ENCODE measurements at places on chromosomes 7 and 10. TPM values are rescaled to one million over a fixed set of nuclear protein-coding genes. Genes with fewer than 3 reads are reported as not detected.

DNA sequence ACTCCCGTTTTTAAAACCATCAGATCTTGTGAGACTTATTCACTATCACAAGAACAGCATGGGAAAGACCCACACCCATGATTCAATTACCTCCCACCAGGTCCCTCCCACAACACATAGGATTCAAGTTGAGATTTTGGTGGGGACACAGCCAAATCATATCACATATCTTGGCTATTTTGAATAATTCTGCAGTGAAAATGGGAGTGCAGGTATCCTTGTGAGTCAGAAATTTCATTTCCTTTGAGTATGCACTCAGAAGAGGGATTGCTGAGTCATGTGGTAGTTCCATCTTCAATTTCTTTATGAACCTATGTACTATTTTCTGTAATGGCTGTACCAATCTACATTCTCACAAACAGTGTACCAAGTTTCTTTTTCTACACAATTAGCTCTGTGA is 125.8 kb downstream of the ANKRD7 start:
- H3K4me1 ChIP-seq, result no peaks in the 10 kb centered on the region
- H3K36me3 ChIP-seq, result no peaks in the 10 kb centered on the region
- H3K27ac ChIP-seq, result no peak overlapping the region
- no peaks in the 10 kb centered on the region for H3K27me3 ChIP-seq
- H3K4me3 ChIP-seq, result no peak overlapping the region
- no peak for DNase-seq

GRCh38 chr7:16559497-16560179 is 33.0 kb downstream of the LRRC72 start:
- no peak overlapping the region for H3K27ac ChIP-seq
- H3K4me3 ChIP-seq, result no peak overlapping the region
- no peaks in the 10 kb centered on the region for H3K27me3 ChIP-seq

DNA sequence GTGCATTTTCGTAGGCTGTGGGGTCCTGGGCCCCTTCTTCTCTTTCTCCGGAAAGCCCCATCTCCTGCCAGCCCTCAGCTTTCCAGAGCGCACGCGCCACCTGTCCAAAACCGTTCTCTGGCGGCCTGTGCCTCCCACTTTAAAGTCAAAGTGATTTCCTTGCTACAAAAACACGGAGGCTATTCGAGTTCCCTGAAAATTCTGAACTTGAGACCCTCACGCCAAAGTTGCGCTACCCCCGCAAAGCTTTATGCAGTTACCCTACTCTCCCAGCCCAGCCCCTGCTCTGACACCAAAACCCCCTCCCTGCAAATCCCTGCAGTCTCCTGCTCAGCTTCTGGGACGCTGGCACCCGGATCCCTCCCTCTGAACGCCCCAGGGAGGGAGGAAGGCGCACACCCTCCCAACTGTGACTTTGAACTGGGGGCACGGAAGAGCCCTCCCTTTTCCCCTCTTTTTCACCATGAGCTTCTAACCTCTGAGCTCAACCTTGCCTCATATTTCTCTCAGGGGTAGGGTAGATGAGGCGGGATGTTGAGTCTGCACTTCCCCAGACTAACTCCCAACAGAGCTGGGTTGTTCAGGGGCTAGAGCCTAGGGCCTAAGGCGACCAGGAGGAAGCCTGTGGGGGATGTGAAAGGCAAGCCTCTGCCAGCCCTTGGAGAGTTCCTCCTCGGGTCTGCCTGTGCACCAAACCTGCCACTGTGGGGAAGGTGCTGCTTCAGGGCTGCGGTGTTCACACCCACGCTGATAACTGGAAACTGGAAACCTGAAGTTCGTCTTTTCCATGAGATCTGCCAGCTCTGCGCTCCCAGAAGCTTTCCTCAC is 2.7 kb upstream of the PAX4 start:
- H3K36me3 ChIP-seq, result no peaks in the 10 kb centered on the region
- H3K27me3 ChIP-seq, result peaks cover 88% of the 10 kb centered on the region
- DNase-seq, result no peak
- peak overlapping the region; percentile 64 for H3K4me3 ChIP-seq
- peaks cover 7% of the 10 kb centered on the region for H3K4me1 ChIP-seq

DNA sequence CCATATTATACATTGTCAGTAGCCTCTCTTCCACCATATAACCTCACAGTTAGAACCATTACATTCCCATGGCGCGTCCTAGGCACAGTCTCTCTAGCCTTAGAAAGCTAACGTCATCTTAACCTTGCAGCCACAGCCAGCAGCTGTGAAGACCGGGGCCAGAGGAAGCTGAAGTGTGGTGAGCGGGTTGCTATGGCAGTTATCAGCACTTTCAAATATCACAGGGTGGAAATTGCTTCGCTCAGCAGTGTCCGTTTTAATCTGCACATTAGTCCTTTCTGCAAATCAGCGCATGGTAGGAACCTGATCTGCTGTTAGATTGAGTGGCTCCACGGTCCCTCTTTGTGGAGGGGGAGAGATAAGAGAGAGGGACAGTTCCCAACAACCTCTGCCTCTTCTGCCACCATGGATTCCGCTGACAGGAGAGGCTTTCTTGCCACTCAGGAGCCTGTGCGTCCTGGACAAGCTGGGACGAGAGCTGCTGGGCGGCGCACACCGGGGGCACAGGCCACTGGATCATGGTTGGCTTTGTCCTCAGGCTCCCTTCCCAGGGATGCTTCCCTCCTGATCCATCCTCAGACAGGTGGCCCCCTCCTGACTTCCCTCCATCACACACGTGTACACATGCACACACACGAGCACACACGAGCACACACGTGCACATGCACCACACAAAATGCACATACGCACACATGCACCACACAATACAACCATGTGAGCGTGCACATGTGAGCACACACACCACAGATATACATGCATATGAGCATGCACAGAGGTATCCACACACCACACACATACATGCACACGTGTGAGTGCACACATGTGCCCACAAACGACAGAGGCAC is 93.8 kb downstream of the WDR37 start:
- H3K36me3 ChIP-seq, result no peaks in the 10 kb centered on the region
- H3K4me1 ChIP-seq, result peaks cover 10% of the 10 kb centered on the region
- peak; percentile 31 for DNase-seq
- peaks cover 8% of the 10 kb centered on the region for H3K27me3 ChIP-seq
- H3K27ac ChIP-seq, result no peak overlapping the region

GRCh38 chr10:128851726-128852125 is 615.3 kb upstream of the MGMT start:
- H3K4me3 ChIP-seq, result no peak overlapping the region
- no peak for DNase-seq
- peaks cover 18% of the 10 kb centered on the region for H3K27me3 ChIP-seq
- H3K4me1 ChIP-seq, result peaks cover 22% of the 10 kb centered on the region
- H3K36me3 ChIP-seq, result no peaks in the 10 kb centered on the region

DNA sequence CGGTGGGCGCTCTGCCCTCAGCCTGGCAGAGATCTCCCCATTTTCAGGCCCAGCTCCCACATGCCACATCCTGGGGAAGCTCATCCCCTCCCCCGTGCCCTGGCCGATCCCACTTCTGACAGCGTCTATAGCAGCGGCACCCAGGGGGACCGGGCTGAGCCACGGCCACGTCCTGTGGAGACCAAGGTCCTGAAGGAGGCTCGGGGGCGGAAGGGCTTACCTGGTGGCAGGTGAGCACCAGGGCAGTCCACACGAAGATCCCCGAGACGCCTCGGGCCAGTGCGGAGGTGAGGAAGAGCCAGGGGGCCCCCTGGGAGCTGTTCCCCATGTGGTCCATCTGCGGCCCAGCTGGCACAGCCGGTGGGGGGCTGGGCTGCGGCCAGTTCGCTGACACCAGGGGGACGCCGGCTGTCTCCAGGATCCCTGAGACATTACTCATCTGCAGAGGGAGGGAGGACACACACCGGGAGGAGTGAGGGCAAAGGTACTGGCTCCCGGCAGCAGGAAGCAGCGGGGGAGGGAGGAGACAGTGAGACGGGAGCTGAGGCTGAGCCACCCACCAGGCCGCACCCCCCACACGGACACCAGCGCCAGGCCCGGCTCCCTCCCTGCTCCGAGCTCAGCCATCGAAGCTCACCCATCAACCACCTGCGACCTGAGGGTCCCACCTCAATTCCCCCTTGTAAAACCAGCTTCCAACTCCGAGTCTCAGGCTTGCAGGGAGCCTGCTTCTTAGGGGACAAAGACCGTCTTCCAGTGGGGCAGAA is 776 bp downstream of the TMEM184A start:
- peak overlapping the region; percentile 85 for H3K27ac ChIP-seq
- H3K36me3 ChIP-seq, result no peaks in the 10 kb centered on the region
- peaks cover 5% of the 10 kb centered on the region for H3K4me1 ChIP-seq

- no peaks in the 10 kb centered on the region for H3K27me3 ChIP-seq
- H3K4me1 ChIP-seq, result peaks cover 3% of the 10 kb centered on the region
- no peak for DNase-seq
- no peak overlapping the region for H3K27ac ChIP-seq
Measured at GRCh38 chr10:4488904-4489303, 337.1 kb upstream of the AKR1E2 start.

DNA sequence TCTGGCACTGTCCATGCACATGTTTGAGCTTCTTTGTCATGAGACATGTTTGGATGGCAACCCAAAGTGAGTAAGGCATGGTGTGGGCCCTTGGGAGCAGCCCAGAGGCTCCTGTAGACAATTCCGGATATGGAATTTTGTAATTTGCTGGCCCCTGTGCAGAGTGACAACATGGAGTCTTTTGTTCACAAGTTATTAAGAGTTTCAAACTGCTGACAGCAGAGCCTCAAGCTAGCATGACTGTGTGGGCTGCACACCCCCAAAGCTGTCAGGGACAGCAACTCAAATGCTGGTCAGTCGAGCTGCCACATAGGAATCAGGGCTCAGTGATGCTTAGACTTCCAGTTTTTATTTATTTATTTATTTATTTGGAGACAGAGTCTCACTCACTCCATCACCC is 7.0 kb upstream of the MYL7 start:
- DNase-seq, result peak; percentile 29
- H3K27me3 ChIP-seq, result peaks cover 21% of the 10 kb centered on the region
- no peak overlapping the region for H3K4me3 ChIP-seq
- no peaks in the 10 kb centered on the region for H3K36me3 ChIP-seq
- no peak overlapping the region for H3K27ac ChIP-seq

GRCh38 chr7:117283371-117283770 is 39.5 kb downstream of the WNT2 start:
- H3K27me3 ChIP-seq, result peaks cover 4% of the 10 kb centered on the region
- H3K27ac ChIP-seq, result no peak overlapping the region
- H3K4me1 ChIP-seq, result no peaks in the 10 kb centered on the region
- H3K36me3 ChIP-seq, result peaks cover 3% of the 10 kb centered on the region
- DNase-seq, result no peak

- no peak overlapping the region for H3K27ac ChIP-seq
- no peaks in the 10 kb centered on the region for H3K4me1 ChIP-seq
Measured at GRCh38 chr7:23247046-23247602, 549 bp downstream of the GPNMB start.

DNA sequence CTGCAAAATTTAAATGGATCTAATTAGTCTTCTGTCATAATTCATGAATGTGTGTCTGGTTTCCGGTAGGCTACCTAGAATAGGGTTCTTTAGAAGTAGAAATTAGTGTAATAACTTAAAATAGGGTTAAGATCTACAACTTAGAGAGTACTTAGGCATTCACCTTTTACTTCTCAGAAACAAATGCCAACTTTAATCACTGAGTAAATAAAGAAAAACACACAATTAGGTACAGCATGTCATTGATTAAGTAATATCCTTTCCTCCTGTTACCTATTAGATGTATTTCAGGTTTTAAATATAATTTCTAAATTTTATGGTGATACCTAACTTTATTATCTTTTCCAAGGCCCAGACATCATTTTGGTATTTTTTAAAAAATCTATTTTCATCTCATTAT is 9.3 kb downstream of the ANKRD7 start:
- H3K4me1 ChIP-seq, result no peaks in the 10 kb centered on the region
- H3K36me3 ChIP-seq, result no peaks in the 10 kb centered on the region
- H3K27ac ChIP-seq, result no peak overlapping the region
- no peak for DNase-seq

GRCh38 chr7:23698822-23699221 is 11.2 kb upstream of the STK31 start:
- no peaks in the 10 kb centered on the region for H3K4me1 ChIP-seq
- no peaks in the 10 kb centered on the region for H3K27me3 ChIP-seq
- peaks cover 13% of the 10 kb centered on the region for H3K36me3 ChIP-seq
- no peak for DNase-seq
- no peak overlapping the region for H3K27ac ChIP-seq

ZCCHC24 gene
- 29.1 TPM for total RNA-seq

DNA sequence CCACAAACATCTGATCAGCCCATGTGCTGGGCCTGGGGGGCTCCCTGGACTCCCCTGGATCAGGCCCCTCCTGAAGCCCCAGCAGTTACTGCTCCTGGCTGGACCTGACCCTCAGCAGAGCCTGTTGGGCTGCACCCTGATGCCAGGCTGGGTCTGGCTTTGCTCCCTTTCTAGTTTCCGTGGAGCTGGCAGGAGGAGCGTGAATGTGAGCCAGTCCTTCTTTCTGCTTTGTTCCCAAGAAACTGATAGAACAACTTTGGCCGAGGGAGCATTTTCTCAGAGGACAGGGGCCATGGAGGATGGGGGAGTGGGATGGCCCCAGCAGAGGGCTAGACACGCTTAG is 128.2 kb downstream of the NEURL1 start:
- no peaks in the 10 kb centered on the region for H3K27me3 ChIP-seq
- peak overlapping the region; percentile 39 for H3K27ac ChIP-seq
- H3K4me1 ChIP-seq, result no peaks in the 10 kb centered on the region
- peaks cover 3% of the 10 kb centered on the region for H3K36me3 ChIP-seq

DNA sequence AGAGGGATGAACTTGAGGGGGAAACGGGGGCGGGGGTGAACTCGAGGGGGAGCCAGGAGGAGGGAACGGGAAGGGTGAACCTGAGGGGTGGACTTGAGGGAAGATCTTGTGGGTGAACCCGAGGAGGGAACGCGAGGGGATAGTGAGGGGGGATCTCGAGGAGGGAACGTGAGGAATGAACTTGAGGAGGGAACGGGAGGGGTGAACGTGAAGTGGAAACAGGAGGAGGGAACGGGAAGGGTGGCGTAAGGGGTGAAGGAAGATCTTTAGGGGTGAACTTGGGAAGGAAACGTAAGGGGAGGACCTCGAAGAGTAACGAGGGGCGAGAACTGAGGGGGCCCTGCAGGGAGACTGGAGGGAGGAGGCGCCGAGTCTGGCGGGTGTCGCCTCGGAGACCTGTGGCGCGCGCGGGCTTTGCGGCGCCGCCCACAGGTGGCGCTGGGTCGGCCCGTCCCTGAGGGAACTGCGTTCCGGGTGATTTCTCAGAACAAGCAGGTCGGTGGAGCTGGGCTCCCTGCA is 651 bp downstream of the MYO3A start:
- peaks cover 30% of the 10 kb centered on the region for H3K27me3 ChIP-seq
- H3K4me3 ChIP-seq, result peak overlapping the region; percentile 91
- H3K36me3 ChIP-seq, result no peaks in the 10 kb centered on the region
- no peak overlapping the region for H3K27ac ChIP-seq

DNA sequence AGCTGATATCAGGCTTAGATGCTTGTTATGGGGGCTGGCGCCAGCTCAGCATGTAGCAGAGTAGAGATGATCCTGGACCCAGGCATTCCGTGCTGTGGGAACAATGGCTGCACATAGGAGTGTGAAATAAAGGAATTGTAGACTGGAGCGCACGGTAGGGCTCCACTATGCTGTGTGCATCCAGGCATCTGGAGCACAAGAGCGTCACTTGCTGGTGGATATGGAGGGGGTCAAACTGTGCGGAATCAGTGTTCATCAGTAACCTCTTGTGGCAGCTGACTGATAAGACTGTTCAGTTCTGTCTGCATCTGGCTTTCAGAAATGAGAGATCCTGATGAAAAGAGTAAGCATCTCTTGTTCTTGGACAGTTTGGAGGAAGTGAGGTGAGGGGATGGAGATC is 55.8 kb downstream of the ZNF503 start:
- H3K4me1 ChIP-seq, result peaks cover 10% of the 10 kb centered on the region
- H3K4me3 ChIP-seq, result no peak overlapping the region
- no peak overlapping the region for H3K27ac ChIP-seq
- no peaks in the 10 kb centered on the region for H3K27me3 ChIP-seq
- H3K36me3 ChIP-seq, result no peaks in the 10 kb centered on the region
- no peak for DNase-seq

Data from type B pancreatic cell (in vitro differentiated cells).